Stimulated activated naive CD4-positive, alpha-beta T cell (primary cell): ENCODE measurements at places on chromosomes 7 and 10.

DNA sequence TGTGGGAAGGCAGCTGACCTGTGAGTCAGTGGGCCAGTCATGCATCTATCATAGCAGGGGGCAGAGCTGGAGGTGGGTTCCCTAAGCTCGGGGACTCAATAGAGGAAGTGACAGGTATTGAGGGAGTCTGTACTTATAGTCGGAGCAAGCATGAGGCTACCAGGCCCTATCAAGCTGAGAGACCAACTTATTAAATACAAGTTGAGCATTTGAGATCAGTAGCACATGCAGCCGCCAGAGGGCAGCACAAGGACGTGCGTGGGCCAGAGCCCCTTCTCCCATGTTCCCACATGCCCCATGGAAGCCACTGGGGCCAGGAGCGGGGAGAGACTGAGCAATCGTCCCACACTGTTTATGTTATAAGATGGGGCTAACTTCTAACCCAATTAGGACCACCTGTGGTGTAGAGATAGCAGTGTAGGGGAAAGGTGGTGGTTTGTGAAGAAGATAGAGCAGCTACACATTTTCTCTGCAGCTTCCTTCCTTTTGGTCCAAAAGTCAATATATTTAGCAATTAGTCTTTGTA, 13.0 kb upstream of the STK31 start:
- peak; percentile 24 for DNase-seq

DNA sequence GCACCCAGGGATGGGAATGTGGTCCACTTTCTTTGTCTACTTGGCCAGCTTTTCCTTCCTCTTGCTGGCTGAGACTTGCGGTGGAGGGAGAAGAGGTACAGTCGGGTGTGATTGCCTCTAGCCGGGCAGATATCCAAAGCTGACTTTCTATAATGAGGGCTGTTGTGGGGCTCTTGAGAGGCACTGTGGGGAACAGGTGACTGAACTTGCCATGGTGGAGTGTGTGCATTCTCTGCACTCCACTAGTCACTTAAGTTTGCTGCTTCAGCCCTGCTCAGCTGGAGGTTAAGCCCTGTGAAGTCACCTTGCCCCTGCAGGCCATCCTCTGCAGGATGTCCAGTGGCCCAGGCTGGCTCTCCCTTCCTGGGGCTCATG, 116.6 kb downstream of the AOAH start:
- DNase-seq: no peak

- DNase-seq: no peak
Observed at GRCh38 chr10:30671026-30671616, 41.6 kb upstream of the LYZL2 start.

DNA sequence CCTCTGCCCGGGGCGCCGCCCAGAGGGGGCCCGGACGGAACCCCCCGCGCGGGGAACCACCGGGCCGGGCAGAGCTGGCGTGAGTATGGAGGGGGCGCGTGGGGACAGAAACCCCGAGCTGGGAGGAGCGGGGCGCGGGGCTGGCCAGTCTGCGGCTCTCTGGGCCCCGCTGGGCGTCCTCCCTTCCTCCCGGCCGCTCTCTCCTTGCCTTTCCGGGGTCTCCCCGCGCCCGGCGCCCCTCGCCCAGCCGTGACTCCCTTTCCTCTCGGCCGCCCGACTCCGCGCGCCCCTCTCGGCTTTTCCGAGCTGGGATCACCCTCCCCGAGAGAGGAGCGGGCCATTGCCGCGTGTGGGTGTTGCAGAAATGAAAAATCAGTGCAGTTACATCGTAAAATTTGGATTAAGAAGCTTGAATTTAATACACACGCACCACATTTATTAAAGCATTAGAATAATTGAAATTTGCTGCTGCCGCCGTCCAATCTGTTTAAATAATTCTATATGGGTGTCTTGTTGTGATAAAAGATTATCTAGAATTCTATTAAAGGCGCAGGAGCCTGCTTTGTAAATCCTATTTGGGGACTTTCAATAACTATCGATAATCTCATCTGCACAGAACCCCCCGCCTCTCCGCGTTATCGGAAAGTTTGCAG, 9.1 kb downstream of the UNCX start:
- DNase-seq: no peak

GRCh38 chr10:108362961-108363360, 1198.5 kb upstream of the SORCS1 start:
- DNase-seq: no peak

- no peak for DNase-seq
Observed at GRCh38 chr7:108522780-108523179, 3.2 kb downstream of the PNPLA8 start.

GRCh38 chr7:89994483-89994882, 159.8 kb upstream of the STEAP1 start:
- DNase-seq: no peak

DNA sequence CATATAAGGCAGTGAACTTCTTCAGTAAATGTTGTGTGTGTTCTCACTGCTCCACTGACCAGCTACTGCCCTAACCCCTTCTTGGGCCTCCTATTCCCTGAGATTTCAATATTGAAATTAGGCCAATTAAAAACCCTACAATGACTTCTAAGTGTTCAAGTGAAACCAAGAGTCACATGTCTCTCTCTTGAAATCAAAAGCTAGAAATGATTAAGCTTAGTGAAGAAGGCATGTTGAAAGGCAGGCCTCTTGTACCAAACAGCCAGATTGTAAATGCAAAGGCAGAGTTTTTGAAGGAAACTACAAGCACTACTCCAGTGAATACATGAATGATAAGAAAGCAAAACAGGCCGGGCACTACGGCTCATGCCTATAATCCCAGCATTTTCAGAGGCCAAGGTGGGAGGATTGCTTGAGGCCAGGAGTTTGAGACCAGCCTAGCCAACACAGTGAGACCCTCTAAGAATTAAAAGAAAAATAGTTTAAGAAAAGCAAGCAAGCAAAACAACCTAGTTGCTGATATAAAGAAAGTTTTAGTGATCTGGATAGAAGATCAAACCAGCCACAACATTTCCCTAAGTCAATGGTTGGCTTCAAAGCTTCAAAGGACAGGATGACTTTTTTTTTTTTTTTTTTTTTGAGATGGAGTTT, 22.3 kb downstream of the BRAF start:
- peak; percentile 55 for DNase-seq

GRCh38 chr10:8439040-8439439, 384.6 kb downstream of the GATA3 start:
- no peak for DNase-seq

DNA sequence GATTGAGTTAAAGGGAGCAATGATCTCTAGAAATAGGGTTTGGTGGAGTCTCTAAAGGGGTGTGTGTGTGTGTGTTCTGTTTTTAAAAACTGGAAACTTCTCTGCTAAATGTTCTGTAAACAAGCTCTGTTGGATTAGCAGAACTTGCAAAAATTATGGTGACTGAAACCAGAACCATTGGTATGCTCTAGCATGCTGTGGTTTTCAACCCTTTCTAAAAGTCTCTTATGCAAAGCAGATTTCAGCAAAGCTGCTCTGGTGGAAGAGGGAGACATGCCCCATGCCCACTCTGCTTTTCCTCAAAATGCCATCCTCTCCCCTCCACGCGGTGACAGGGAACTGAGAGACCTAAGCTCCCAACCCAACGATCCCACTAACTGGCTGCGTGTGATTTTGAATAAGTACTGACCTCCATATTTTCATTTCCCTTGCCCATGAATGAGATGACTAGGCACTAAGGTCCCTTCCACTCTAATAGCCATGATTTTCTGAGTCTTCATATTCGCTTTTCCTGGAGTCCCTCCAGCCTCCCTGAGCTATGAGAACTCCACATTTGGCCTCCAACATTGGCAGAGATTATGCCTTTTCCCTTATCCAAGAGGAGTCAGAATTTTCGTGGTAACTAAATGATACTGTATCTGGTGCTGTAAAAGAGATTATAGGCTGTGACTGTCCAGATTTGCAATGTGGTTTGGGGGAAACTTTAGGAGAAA, 117.3 kb upstream of the PALS2 start:
- no peak for DNase-seq

DNA sequence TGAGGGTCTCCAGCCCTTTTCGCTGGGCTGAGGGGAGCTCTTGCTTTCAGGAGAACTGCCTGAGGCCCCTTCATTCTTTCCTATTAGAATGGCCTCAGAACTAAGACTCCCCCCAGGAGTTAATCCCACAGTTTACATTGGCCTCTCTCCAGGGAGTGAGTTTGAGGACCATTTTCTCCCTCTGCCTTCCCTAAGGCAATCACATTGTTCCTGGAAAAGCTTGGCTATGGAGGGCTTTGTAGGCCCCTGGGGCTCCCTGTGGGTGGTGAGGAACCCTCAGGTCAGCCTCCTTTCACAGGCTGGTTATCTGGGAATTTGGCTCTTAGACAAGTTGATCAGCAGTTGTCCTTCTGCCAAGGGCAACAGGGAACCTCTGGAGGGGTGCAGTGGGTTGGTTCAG, 343.7 kb downstream of the RPS24 start:
- DNase-seq: no peak

DNA sequence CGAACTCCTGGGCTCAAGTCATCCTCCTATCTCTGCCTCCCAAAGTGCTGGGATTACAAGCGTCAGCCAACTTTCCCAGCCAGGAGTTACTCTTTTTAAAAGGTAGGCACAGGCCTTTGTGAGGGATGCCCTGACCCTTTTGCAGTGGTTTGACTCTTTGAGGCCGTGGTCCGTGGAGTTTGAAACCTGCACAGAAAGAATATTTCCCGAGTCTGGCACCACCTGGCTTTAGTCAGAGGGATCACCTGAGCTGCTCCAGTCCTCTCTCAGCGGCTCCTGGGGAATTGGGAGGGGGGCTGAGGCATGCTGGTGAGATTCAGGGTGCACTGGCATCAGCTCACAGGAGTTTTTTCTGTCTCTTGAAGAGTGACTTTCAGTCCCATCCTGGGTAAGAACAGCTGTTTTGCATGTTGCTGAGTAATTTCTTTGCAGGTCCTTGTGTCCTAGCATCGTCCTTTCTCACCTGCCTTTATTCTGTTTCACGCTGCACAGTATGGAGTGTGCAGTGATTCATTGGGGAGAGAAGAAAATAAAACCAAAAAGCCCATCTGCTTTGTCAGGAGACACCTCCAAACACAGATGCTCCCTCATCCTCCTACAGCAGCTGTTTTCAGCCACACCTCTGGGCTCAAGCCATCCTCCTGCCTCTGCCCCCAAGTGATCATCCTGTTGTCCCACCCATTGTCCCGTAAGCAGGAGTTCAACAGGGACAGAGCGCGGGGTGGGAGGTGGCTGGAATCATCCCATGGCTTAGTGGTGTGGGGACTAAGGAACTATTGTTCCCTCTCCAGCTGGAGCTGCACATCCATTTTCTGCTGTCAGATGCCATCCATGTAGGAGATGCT, 284.7 kb downstream of the CAMK1D start:
- no peak for DNase-seq

DNA sequence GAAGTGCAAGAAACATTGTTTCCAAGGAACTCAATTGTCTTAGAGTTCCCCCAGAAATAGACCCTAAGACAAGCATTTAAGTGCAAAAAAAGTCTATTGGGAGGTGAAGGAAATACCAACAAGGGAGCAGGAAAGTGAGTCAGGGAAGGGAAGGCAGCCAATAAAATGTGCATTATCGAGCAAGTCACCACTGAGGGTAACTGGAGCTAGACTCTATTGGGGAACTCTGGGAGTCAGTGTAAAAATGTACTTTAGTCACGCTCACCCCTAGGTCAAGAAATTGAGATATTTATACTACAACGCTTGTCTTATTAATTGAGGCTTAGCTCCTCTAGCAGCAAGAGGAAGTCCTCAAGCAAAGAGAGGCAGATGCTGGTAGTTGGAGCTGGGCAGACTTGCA, 137.7 kb downstream of the RTKN2 start:
- DNase-seq: no peak

- DNase-seq: no peak
Observed at GRCh38 chr10:89845541-89846280, 144.3 kb downstream of the KIF20B start.

GRCh38 chr10:82190432-82191260, 315.7 kb downstream of the NRG3 start:
- DNase-seq: no peak

- no peak for DNase-seq
Observed at GRCh38 chr10:93604146-93604545, 3.1 kb upstream of the RBP4 start.

GRCh38 chr10:121833387-121833786, 94.4 kb downstream of the ATE1 start:
- DNase-seq: no peak
